ENCODE measurements at places on chromosomes 1 and 21.

DNA sequence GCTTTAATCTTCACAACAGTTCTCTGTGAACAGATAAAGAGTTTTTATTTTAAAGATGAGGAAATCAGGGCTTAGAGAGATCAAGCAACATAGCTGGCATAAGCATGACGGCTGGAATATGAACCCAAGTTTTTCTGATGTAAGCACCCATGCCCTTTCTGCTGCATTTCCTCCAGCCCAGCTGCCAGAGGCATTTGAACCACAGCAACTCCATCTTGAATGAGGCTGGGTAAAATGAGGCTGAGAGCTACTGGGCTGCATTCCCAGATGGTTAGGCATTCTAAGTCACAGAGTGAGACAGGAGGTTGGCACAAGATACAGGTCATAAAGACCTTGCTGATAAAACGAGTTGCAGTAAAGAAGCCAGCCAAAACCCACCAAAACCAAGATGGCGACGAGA, 90.0 kb downstream of the WDR64 start:
- no peak for DNase-seq

DNA sequence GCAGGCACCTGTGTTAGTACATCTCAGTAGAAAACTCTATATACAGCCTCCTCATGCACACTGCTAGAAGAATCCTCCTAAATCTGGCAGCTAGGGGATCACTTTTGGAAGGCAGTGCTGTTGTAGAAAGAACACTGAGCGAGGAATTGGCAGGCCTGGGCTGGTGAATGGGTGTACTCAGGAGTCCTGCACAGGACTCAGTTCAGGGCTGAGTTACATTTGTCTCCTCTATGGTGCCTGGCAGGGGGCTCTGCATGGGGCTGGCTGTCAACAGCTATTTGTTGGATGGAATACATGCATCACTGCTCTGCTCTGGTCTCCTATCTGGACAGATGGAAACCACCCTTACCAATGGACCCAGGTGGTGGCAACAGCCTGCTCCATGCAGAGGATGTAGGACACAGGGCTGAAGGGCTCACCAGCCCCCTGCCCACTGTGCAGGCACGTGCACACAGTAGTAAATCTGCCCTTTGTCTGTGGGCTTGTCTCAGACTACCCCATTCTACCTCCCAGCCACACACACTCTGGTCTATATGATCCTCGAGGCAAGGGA, 74.2 kb downstream of the LRIG2 start:
- DNase-seq = no peak

DNA sequence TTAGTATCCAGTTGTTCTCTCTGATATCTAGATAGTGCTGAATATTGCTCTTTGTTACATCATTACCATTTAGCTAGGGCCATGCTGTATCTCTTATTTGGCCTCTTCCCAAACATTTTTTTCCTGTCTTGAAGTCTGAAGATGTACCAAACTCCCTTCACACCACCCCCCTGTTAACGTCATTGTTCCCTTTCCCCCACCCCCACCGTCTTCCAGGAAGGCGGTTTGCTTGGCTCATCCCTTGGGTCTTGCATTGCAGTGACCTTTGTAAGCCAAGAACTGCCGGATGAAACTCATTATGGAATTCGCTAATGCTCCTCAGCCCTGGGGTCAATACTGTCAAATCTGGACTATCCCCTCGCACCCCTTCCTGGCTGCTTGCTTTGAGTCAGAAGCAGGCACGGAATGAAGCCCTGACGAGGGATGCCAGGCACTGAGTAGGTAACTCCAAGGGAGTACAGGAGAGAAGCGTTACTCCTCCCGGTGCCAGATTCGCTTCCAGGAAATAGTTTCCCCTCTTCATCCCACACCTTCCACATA, 283.1 kb downstream of the TM2D1 start:
- DNase-seq = no peak

DNA sequence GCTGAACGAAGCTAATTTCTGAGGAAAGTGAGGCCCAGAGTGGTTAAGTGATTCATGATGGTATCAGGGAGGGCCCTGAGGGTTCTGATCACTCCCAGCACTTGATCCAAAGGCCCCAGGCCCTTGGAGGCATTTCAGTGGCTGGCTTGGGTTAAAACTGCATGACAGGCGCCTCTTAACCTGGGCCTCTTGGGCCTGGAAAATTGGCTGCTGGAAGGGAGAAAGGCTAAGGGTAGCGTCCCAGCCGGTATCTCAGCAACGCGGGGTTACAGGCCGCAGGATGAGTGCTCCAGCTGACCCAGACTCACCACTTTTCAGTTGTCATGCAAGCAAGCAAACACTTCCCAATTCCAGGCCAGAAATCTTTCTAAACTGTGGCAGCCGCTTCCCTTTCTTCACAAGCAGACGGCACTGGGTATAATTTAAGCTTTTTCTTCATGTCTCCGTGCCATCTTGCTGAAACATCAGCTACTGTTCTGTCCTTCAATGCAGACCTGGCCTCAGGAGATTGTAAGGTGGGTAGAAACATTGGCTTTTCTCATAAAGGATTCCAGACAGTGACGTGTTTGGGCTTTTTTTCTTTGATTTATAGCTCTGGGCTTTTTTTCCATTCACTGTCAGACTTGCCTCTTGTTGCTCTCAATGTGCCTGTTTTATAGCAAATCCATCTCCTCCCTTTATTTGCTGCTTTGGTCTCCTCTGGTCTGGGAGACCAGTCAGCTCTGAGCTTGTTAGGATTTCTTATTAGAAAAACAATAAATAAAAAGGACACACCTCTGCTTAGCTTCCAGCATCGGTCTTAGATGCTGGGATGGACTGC, 229.1 kb downstream of the KCNJ6 start:
- DNase-seq = no peak

GRCh38 chr1:3261007-3261968, 192.3 kb downstream of the PRDM16 start:
- no peak for DNase-seq

DNA sequence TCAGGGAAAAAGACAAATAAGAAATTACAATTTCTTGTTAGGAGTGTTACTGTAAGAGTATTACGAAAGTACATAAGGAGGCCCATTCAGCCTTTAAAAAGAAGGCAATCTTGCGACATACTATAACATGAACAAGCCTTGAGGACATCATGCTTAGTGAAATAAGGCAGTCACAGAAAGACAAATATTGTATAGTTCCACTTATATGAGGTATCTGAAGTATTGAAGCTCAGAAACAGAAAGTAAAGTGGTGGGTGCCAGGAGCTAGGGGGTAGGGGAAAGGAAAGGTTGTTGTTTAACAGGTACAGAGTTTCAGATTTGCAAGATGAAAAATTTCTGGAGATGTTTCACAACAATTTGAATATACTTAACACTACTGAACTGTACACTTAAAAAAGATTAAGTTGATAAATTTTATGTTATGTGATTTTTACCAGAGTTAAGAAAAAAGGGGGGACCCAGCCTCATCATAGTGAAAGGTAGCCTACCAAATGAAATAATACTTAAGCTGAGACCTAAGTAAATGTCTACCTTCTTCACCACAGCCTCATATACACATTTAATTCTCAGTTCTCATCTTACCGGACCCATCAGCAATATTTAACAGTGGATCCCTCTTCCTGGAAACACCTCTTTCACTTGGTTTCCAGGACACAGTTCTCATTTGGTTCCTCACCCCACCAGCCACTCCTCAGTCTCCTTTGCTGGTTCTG, 19.5 kb downstream of the USP24 start:
- no peak for DNase-seq

DNA sequence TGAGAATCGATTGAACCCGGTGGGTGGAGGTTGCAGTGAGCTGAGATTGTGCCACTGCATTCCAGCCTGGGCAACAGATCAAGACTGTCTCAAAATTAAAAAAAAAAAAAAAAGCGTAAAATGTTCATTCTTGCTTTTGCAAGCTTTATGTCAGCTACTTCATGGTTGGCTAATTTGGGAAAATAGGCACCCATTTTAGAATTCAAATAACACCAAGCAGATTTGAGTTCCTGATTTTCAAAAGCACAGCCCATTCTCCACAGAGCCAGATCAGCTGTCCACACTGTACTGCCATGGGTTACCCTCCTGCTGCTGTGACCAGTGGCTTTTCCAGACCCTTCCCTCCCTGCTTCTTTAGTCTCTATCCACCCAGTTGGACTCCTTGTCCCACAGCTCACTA, 4.4 kb downstream of the THEM5 start:
- no peak for DNase-seq

DNA sequence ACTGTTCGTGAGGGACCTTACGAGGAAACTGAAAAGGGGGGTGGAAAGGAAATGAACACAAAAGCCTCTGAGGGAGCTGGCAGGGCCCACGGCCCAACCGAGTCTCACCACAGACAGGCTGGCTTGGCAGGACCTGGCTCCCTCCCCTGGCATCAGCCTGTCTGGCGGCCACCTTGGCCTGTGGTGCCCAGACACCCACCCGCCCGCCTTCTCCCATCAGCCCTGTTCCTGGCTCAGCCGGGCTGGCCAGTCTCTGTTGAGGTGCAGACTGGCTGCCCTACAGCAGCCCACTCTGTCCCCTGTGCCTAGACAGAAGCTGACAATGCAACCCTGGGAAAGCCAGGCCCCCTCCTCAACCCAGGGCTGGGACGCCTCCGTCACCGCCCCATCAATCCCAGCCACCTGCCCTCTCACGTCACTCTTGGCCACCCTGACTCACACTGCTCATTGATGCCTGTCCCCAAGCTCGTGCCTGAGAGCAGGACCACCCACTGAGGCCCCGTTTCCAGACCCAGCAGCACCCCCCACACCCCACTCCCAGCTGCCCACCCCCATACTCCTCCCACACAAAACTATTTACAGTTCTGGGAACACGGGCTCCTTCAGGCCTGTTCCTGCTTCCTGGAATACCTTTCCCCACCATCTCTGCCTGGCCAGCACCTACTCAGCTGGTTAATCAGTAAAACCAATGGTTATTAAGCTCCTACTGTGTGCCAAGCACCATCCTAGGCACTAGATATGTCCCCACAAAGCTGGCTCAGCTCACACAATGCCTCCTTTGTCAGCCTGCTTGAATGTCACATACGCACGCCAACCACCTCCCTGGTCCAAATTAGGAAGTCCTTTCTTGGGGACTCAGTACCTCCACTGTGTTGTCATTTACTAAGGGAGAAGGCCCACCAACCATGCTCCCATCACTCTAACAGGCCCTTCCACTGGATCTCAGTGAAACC, 22.7 kb downstream of the SDC3 start:
- no peak for DNase-seq

DNA sequence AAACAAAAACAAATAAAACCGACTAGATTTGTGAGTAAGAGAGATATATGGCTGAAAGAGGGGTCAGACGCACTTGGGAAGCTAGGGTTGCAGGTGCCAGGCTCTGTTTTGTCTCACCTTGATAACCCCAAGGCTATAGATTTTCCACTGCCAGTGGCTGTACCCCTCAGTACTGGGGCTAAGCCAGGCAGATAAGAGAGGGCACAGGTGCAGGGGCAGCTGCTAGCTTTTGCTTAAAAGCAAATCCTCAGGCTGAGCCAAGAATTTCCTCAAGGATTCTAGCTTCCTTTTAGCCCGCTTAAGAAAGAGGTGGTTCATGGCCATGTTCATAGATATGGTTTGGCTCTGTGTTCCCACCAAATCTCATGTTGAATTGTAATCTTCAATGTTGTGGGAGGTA, 57.9 kb downstream of the OVGP1 start:
- no peak for DNase-seq

DNA sequence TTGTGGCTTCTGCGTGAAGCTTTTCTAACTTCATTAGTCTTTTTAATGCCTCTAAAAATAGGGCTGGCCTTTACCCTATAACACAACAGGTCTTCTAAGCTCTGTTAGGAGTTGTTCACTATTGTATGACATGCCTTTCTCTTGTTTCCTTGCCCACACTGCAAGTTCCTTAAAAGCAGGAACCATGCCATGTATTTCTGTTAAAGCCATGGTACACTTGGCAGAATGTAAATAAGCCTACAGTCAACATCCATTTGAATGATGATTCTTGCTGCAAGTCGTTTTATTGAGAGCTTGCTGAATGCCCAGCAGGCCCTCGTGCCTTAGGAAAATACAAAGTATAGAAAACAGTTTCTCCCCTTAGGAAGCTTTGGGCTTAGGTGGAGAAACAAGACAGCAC, 214.6 kb downstream of the DUSP10 start:
- DNase-seq = no peak

GRCh38 chr1:7447093-7447492, 324.0 kb upstream of the VAMP3 start:
- DNase-seq = no peak

- DNase-seq = no peak
Observed at GRCh38 chr1:76759950-76760349, 107.3 kb upstream of the ST6GALNAC5 start.

GRCh38 chr1:225559902-225560301, 93.0 kb downstream of the ENAH start:
- DNase-seq = no peak

DNA sequence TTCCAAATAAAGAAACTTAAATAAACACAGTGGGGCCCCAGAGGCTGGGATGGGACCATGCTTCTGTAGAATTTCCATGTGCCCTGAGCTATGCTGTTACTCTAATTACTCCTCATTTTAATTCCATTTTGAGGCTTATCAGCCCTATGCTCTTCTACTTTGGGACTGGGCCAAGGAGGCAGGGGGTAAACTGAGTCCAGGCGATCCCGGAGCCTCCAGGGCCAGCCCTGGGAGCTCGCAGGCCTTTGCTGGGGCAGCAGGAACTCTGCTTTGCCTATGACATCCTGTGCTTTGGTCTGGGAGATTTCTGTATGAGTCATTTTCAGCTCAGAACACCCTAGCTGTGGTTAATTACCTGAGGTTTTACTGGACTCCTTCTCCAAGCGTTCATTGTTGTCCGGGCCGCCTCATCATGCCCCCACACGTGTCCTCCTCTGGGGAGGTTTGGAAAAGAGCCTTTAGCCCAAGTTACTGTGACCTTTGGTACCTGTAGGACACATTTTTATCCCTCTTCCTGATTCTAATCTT, 95.7 kb downstream of the RHOU start:
- no peak for DNase-seq

GRCh38 chr21:17738176-17738953, 80.8 kb downstream of the C21orf91 start:
- no peak for DNase-seq

DNA sequence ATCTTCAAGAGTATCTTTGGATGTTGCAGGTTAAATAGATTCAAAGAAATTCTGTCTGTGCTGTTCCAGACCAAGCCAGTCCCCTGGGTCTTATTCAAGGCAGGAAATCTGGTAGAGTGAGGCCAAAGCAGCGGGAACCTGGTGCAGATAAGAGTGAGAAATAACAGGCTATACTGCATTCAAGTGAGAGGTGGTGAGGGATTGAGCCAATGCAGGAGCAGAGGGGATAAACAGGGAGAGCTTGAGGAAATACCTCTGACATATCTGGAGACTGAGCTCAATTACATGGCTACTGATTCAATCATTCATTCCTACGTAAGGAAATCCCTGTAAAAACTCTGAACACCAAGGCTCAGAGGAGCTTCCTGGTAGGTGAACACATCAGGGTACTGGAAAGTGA, 17.2 kb upstream of the PSMA5 start:
- DNase-seq = no peak

Measured in hematopoietic multipotent progenitor cell treated with erythropoietin and hydrocortisone succinate and interleukin-3 and kit ligand, for 15 days (in vitro differentiated cells).